ENCODE measurements at places on chromosomes 1 and 21. TPM values are rescaled to one million over a fixed set of nuclear protein-coding genes. Genes with fewer than 3 reads are reported as not detected.

Gene RXRG
- total RNA-seq = 1.8 TPM

Gene LIPI
- total RNA-seq = not detected

Gene FCRL4
- not detected for total RNA-seq

Gene IGSF3
- 8.8 TPM for total RNA-seq

Gene CFHR3
- total RNA-seq = not detected

Gene FCRL1
- not detected for total RNA-seq

Gene OVAAL
- total RNA-seq = 2.3 TPM

Gene BATF3
- total RNA-seq = 0.28 TPM

Gene CCDC185
- not detected for total RNA-seq

Gene ZNF593
- 26.0 TPM for total RNA-seq

Gene CD84
- 2.9 TPM for total RNA-seq

Gene DIRAS3
- total RNA-seq = 15.0 TPM

Gene KRTAP8-1
- not detected for total RNA-seq

Gene SPOCD1
- not detected for total RNA-seq

Gene SAMD13
- total RNA-seq = not detected

Gene C1orf94
- not detected for total RNA-seq

Gene CHAF1B
- 0.41 TPM for total RNA-seq

Gene ADIPOR1
- total RNA-seq = 95.5 TPM

Gene RCSD1
- 47.0 TPM for total RNA-seq

Gene FASLG
- total RNA-seq = not detected

Gene LEMD1
- total RNA-seq = not detected

Gene LCE2B
- not detected for total RNA-seq

Gene THEM5
- not detected for total RNA-seq

Gene EXO1
- total RNA-seq = 0.32 TPM

Gene ADAMTS4
- 20.7 TPM for total RNA-seq

Gene TTC39A
- total RNA-seq = 18.6 TPM

Gene CELA3B
- not detected for total RNA-seq

Gene SV2A
- 0.34 TPM for total RNA-seq

Gene NBPF20
- 0.70 TPM for total RNA-seq

Gene GOLPH3L
- total RNA-seq = 17.8 TPM

Gene HAO2
- total RNA-seq = not detected

Gene SRGAP2B
- 8.3 TPM for total RNA-seq

Gene OR2L2
- not detected for total RNA-seq

Gene GPR153
- 3.7 TPM for total RNA-seq

Gene CR1L
- not detected for total RNA-seq

Gene ABCG1
- 14.1 TPM for total RNA-seq

Gene HHIPL2
- not detected for total RNA-seq

Gene RBM11
- 0.31 TPM for total RNA-seq

Gene MPL
- 0.26 TPM for total RNA-seq

Gene ECE1
- 30.6 TPM for total RNA-seq

Gene XKR8
- total RNA-seq = 4.6 TPM

Gene SPRR2G
- not detected for total RNA-seq

Gene ZMYND12
- total RNA-seq = 3.5 TPM

Gene ZBTB18
- 26.8 TPM for total RNA-seq

Gene PPFIA4
- total RNA-seq = 21.0 TPM

Gene PEX11B
- 24.0 TPM for total RNA-seq

Gene OR2L8
- total RNA-seq = not detected

Gene DCST1
- not detected for total RNA-seq

Gene CD2
- total RNA-seq = 0.21 TPM

Gene LCE2A
- total RNA-seq = not detected

Gene LCE3D
- total RNA-seq = not detected

Data from heart right ventricle (tissue), 16 donors.